ENCODE measurements at places on chromosomes 7 and 10. TPM values are rescaled to one million over a fixed set of nuclear protein-coding genes. Genes with fewer than 3 reads are reported as not detected.

The DRGX gene
- not detected for total RNA-seq

The CTAGE6 gene
- not detected for total RNA-seq

The TRIM50 gene
- not detected for total RNA-seq

The MRC1 gene
- 201 TPM for total RNA-seq

The HOXA3 gene
- 5.4 TPM for total RNA-seq

The WIPF3 gene
- not detected for total RNA-seq

The SLC13A4 gene
- not detected for total RNA-seq

The RNF148 gene
- 0.98 TPM for total RNA-seq

The HOXA11 gene
- total RNA-seq: 0.09 TPM

The ERVW-1 gene
- total RNA-seq: not detected

The EMX2 gene
- not detected for total RNA-seq

The DGKB gene
- total RNA-seq: not detected

The HYAL4 gene
- total RNA-seq: 0.22 TPM

The SOSTDC1 gene
- not detected for total RNA-seq

The PRRT4 gene
- not detected for total RNA-seq

The CAMK1D gene
- total RNA-seq: 0.43 TPM

The GDF2 gene
- not detected for total RNA-seq

The CYP2E1 gene
- total RNA-seq: 0.26 TPM

The MRLN gene
- total RNA-seq: not detected

The SAP25 gene
- total RNA-seq: not detected

The SORCS1 gene
- not detected for total RNA-seq

The KCNIP2 gene
- total RNA-seq: 0.09 TPM

The NEURL1 gene
- 0.09 TPM for total RNA-seq

All from dermis lymphatic vessel endothelial cell (primary cell).